ENCODE measurements at places on chromosomes 16 and 17. TPM values are rescaled to one million over a fixed set of nuclear protein-coding genes. Genes with fewer than 3 reads are reported as not detected.

The CLEC19A gene
- total RNA-seq, result not detected

The PRAC2 gene
- not detected for total RNA-seq

The CLDN9 gene
- total RNA-seq, result not detected

The COX6A2 gene
- total RNA-seq, result not detected

The ABAT gene
- 1.6 TPM for total RNA-seq

The CHST4 gene
- not detected for total RNA-seq

- peak; percentile 30 for DNase-seq
- H3K27me3 ChIP-seq, result peaks cover 35% of the 10 kb centered on the region
- no peak overlapping the region for H3K4me3 ChIP-seq
- no peaks in the 10 kb centered on the region for H3K36me3 ChIP-seq
- H3K27ac ChIP-seq, result no peak overlapping the region
Measured at GRCh38 chr16:1331712-1332617, 1.5 kb upstream of the BAIAP3 start.

- peaks cover 5% of the 10 kb centered on the region for H3K27me3 ChIP-seq
- no peak overlapping the region for H3K27ac ChIP-seq
- no peaks in the 10 kb centered on the region for H3K4me1 ChIP-seq
- no peak for DNase-seq
Measured at GRCh38 chr16:30004811-30005242, 6.0 kb downstream of the DOC2A start.

GRCh38 chr17:10616502-10617119 lies 40.5 kb downstream of the MYH3 start:
- H3K27me3 ChIP-seq, result no peaks in the 10 kb centered on the region
- H3K27ac ChIP-seq, result no peak overlapping the region
- no peaks in the 10 kb centered on the region for H3K36me3 ChIP-seq
- DNase-seq, result peak; percentile 51

DNA sequence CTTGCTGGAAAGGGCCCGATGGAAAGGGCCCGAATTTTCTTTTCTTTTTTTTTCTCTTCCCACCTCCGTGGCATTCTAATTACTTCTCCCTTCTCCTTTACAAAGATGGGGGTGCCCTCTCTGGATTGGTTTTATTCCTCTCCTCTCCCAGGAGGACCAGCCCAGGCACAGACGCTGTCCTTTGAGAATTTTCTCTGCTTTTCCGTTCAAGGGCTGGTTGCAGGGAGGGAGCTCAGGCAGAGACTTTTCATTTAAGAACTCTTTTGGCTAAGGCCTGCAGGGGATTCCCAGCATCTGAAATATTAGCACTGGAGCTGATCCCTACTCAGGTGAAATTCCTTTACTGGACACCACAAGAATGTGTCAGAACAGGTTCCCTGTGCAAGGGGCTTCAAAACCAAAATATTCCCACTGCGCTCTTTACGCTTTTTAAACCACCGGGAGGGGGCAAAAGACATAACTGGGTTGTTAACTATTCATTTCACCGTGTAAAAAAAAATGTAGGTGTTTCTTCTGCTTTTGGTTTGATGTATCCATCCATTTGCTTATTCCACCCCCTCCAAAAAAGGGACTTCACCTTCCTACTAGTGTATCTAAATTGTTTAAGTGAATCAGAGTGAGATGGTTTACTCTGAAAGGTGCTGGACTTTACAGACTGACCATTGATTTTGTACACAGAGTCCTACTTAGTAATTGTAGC lies 1.4 kb downstream of the NFAT5 start:
- peak overlapping the region; percentile 63 for H3K27ac ChIP-seq
- H3K4me3 ChIP-seq, result peak overlapping the region; percentile 95
- DNase-seq, result peak; percentile 67
- H3K4me1 ChIP-seq, result peaks cover 31% of the 10 kb centered on the region

DNA sequence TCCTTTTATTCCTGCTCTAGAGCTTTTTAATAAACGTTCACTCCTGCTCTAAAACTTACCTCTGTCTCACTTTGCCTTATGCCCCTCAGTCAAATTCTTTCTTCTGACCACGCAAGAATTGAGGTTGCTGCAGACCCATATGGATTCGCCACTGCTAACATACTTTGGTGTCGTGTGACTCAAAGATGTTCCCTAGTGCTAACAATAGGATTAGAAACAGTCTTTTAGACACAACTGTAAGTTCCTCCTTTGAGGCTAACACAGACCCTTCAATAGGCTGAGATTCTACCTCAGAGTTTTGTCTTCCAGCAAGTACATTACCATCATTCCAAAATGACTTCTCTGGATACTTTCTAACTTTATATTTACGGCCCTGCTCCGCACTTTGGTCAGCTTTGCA lies 149.5 kb upstream of the COX10 start:
- no peak for DNase-seq
- H3K36me3 ChIP-seq, result no peaks in the 10 kb centered on the region

DNA sequence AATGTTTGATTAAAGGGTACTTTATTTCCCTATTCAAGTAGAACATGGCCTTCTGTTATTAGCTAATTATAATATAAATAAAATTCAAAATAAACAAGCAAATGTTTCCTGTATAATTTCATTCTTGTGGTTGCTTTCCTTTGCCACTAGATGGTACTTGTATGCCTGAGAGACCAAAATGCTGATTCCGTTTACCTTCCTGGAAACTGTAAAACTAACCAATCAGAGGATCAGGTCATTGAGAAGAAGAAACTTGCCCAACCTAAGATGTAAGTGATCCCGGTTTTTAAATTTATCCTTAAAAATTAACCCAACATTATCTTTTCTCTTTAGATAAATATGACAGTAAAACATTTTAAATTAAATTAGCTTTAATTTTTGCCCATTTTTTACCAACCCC lies 8.1 kb upstream of the ABCA5 start:
- DNase-seq, result peak; percentile 46
- H3K4me1 ChIP-seq, result no peaks in the 10 kb centered on the region
- H3K27me3 ChIP-seq, result no peaks in the 10 kb centered on the region

- no peak overlapping the region for H3K4me3 ChIP-seq
- H3K27me3 ChIP-seq, result peaks cover 9% of the 10 kb centered on the region
- H3K36me3 ChIP-seq, result no peaks in the 10 kb centered on the region
- H3K4me1 ChIP-seq, result no peaks in the 10 kb centered on the region
Measured at GRCh38 chr16:79593074-79593531, 7.4 kb downstream of the MAF start.

DNA sequence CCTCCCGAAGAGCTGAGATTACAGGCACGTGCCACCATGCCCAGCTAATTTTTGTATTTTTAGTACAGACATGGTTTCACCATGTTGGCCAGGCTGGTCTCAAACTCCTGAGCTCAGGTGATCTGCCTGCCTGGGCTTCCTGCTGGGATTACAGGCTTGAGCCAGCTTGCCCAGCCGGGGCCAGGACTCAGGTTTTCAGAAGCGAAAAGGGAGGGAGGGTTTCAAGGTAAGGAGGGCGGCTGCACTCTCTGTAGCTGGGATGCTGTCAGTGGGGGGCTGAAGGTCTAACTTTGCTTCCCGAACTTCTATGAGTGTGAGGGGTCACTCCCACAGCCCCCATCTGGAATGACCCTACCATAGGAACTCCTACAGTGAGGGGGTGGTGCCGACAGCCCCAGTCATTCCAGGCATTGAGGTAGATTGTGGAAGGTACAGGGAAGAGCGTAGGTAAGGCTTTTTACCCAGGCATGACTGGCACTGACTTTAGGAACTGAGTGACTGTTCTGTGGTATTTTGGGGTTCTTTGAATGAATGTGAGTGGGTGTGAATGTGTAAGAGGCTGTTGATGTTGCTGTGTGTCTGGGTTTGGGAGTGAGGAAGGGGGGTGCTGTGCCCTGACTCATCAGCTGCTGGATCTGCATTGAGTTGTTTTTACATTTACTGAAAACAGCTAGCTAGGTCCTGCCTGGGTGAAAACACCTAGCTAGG lies 3.8 kb upstream of the C1QL1 start:
- no peak for DNase-seq
- peaks cover 8% of the 10 kb centered on the region for H3K4me1 ChIP-seq
- H3K27me3 ChIP-seq, result peaks cover 43% of the 10 kb centered on the region
- no peak overlapping the region for H3K4me3 ChIP-seq
- H3K27ac ChIP-seq, result no peak overlapping the region
- no peaks in the 10 kb centered on the region for H3K36me3 ChIP-seq

GRCh38 chr17:75570772-75571171 lies 16.8 kb upstream of the MYO15B start:
- H3K4me3 ChIP-seq, result no peak overlapping the region
- no peak for DNase-seq
- no peaks in the 10 kb centered on the region for H3K36me3 ChIP-seq
- peaks cover 9% of the 10 kb centered on the region for H3K4me1 ChIP-seq

GRCh38 chr16:15575293-15576049 lies 67.5 kb downstream of the MARF1 start:
- H3K4me3 ChIP-seq, result no peak overlapping the region
- no peaks in the 10 kb centered on the region for H3K4me1 ChIP-seq
- H3K27me3 ChIP-seq, result no peaks in the 10 kb centered on the region
- H3K27ac ChIP-seq, result no peak overlapping the region
- no peaks in the 10 kb centered on the region for H3K36me3 ChIP-seq
- no peak for DNase-seq

- H3K27me3 ChIP-seq, result no peaks in the 10 kb centered on the region
- no peak for DNase-seq
- H3K36me3 ChIP-seq, result no peaks in the 10 kb centered on the region
- H3K4me3 ChIP-seq, result no peak overlapping the region
Measured at GRCh38 chr16:14131774-14132695, 60.9 kb downstream of the MRTFB start.

DNA sequence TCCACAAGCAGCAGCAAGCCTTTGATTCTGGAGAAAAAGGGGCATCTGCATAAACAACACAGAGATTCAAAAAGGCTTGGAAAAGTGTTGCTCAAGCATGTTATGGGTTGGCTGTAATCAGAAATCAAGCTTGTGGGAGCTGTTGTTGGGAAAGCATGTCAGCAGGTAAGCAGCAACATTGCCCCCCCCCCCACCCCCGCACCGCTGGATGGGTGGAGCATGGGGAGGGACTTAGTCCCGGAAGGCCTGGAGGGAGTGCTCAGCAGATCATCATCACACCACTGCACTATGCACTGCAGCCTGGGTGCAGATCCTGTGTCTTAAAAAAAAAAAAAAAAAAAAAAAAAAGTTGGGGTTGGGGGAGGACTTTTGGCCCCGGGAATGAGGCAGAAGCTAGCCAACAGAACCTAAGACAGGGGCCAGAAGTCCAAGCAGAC lies 16.8 kb upstream of the AKAP1 start:
- H3K4me3 ChIP-seq, result no peak overlapping the region
- no peaks in the 10 kb centered on the region for H3K4me1 ChIP-seq
- H3K27me3 ChIP-seq, result peaks cover 15% of the 10 kb centered on the region
